ENCODE measurements at places on chromosomes 6 and 20.

DNA sequence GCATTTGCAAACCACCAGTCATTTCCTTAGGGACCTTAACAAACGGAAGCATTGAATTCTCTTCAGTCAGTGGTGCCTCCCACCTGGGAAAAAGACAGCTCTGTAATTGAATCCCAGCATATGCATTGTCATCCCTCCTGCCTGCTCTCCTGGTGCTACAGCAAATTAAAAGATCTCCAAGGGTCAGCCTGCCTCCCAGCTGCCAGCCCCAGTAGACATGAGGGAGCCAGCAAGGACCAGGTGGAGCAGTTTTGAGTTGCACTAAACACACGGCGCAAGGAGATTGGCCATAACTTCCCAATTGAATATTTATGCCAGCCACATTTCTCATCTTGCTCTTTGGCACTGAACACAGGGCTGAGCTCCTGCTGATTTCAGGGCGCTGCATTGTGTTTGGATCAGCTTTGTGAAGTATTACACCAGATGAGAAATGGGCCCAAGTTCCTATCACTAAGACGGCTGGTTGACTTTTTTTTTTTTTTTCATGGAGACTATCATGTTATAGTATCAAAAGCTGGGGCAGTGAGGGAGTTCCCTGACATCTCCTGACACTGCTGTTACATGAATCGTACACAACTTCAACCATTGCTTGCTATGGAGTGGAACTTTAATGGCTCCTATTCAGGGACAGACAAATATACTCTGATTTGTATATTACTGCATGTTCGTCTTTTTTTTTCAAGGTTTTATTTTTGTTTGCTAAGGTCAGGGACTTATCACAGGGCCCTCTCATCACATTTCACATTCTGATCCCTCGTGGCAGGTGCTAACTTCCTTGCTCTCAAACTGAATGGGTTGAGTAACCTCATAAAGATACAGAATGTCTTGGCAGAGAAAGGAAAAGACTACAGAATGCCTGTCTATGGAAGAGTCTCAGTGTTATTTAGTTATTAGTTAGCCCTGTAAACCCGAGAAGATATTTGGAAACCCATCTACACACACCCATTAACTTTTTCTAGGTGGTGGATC, 191.1 kb downstream of the EYA4 start:
- no peak for DNase-seq

- DNase-seq, result no peak
These were observed 211.9 kb downstream of the HAO1 start for GRCh38 chr20:7728338-7728737.

DNA sequence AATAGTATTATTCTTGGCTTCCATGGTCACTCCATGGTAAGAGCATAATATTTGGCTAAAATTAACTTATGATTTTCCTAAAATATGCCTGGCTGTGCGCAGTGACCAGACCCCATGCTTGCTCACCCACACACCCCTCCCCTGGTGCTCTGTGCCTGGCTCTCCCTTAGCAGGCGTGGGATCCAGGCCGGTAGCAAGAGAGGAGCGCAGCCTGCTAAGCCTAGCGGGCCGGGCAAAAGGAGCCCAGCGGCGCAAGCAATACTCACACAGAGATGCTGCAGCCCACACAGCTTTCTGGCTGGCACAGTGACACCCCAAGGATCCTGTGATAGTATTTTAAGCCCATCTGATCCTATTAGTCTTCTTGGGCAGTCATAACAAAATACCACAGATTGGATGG, 79.8 kb upstream of the EYS start:
- DNase-seq, result no peak

DNA sequence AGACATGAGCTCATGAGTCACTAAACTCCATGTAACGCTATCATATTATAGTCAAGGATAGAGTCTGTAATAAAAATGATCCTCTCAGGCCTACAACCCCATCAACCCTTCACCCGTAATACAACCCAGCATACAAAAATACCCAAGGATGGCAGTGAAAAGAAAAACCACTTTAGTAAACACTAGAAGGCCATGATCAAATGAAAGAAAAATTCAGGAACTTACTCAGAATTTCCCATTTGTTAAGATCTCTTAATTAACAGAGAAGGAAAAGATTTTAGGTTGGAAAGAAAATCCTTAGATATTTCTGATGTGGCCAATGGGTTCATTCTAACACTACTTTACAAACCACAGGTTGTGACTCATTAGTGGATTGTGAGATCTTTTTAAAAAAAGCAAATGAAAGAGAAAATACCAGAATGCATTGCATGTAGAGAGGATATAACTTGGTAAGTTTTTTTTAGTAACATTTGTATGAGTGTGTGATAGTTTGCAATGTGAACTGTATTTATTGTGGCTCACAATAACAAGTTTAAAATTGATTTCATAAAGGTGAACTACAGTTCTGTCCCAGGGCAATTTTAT, 8.0 kb upstream of the UBE2J1 start:
- no peak for DNase-seq

GRCh38 chr20:61230166-61230565, 21.9 kb upstream of the CDH4 start:
- DNase-seq, result no peak

- DNase-seq, result no peak
These were observed 13.9 kb upstream of the ABHD16B start for GRCh38 chr20:63847237-63848002.

GRCh38 chr20:38336726-38337125, 9.6 kb upstream of the LBP start:
- no peak for DNase-seq

DNA sequence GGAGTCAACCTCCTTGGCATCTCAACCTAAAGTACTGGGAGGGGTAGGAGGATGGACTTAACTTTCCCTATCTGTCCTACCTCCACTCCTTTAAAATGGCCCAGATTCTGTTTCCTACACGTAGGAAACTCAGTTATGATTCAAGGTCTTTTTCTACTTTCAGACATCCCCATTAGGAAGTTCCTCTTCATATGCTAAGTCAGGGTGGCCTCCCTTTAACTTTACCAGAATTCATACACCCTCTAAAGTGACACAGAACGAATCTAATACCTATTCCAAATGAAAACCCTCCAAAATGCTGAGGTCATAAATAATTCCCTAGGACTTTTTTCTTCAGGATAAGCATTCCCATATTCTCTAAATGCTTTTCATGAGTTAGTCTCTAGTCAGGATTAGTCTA, 15.6 kb downstream of the ARG1 start:
- no peak for DNase-seq

DNA sequence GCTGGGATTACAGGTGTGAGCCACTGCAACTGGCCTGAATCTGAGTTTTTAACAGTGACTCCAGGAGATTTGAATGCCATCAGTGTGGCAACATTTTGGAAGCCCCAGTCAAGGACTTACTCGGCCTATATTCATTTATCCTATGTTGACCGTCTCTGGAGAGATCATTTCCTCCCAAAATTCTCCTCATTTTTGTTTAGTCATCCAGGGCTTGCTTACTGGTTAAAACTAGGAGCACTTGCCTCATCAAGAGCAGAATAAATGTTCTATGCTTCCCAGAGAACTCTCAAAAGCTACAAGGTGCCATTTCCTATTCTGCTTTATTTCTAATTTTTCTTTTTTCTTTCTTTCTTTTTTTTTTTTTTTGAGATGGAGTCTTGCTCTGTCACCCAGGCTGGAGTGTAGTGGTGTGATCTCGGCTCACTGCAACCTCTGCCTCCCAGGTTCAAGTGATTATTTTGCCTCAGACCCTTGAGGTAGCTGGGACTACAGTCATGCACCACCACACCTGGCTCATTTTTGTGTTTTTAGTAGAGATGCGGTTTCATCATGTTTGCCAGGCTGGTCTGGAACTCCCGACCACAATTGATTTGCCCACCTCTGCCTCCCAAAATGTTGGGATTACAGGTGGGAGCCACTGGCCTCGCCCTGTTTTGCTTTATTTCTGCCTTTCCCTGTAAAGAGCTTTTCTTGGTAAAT, 23.4 kb upstream of the TRIM27 start:
- DNase-seq, result no peak
